Fibroblast of skin of left biceps (primary cell): ENCODE measurements at places on chromosomes 2 and 18.

- DNase-seq: no peak
Observed at GRCh38 chr2:67054728-67055127, 342.4 kb upstream of the ETAA1 start.

- DNase-seq: peak; percentile 80
Observed at GRCh38 chr2:174846941-174847938, 83.0 kb upstream of the CHRNA1 start.

DNA sequence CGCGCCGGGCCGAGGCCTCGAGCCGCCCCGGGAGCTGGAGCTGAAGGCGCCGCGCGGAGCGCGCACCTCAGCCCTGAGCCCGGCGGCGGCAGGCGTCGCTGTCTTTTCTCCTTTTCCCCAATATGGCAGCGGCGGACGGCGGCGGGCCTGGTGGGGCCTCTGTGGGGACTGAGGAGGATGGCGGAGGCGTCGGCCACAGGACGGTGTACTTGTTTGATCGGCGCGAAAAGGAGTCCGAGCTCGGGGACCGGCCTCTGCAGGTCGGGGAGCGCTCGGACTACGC lies 369 bp downstream of the SMCHD1 start:
- DNase-seq: no peak

DNA sequence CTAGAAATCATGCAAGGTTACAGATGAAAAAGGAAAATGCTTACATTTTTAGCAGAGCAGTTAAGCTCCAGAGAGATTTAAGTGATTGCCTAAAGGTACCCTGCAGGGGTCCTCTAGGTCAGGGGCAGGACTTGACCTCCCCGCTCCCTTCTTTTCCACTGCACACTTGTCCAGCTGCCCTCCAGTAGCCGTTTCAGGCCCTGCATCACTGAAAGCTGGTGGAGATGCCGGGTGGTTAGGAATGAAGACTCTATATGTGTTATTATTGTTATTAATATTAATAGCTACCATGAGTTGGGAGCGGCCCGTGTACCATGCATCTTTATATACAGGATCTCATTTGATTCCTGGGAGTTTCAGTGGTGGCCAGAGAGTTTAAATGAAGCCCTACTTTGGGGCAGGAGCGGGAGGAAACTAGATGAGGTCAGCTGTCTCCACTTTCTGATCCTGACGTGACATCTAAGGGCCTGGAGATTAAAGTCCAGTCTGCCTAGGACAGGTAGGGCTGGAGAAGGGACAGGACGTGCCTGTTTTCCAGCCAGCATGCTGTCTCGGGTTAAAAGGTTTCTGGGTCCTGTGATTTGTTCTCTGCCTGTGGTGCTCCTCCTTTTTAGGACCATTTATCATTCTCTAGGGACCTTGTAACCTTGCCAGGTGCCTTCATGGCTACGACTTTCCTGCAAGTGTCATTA lies 2.1 kb downstream of the TMEM37 start:
- DNase-seq: no peak

DNA sequence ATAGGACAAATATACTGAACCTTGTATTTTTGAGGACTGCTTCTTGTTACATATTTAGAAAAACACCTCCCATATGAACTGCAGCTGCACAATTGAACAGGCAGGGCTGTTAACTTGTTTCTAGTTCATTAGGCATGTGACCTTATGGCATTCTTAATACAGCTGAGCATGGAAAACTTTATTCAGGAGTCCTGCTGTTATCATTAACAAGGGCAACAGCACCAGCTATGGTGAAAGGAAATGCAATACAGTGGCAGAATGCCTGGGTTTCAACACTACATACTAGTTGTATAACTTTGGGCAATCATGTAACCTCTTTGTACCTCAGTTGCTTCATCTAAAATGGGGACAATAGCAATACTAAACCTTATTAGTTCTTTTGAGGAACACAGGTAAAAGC lies 71.8 kb downstream of the GDF7 start:
- no peak for DNase-seq

DNA sequence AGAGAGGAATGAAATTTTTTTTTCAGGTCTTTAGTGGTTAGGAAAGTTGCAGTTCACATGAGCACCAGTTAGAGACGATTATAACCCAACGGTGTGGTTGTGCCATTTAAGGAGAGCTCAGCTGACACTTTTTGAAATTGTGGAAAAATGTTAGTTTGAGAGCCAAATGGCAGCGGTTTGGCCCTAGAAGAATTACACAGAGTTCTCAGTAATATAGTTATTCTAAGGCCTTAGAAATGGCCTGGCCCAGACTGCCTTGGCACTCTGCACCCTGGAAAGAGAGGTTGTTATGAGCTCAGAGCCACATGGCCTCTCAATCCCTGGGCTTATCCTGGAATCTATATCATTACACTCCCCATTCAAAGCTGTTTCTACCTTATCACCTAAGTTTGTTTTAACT lies 117.4 kb downstream of the RHBDD1 start:
- no peak for DNase-seq

GRCh38 chr2:173086518-173087213 lies 11.0 kb downstream of the MAP3K20 start:
- DNase-seq: no peak

- DNase-seq: no peak
Observed at GRCh38 chr2:65495251-65495877, 63.0 kb upstream of the SPRED2 start.

DNA sequence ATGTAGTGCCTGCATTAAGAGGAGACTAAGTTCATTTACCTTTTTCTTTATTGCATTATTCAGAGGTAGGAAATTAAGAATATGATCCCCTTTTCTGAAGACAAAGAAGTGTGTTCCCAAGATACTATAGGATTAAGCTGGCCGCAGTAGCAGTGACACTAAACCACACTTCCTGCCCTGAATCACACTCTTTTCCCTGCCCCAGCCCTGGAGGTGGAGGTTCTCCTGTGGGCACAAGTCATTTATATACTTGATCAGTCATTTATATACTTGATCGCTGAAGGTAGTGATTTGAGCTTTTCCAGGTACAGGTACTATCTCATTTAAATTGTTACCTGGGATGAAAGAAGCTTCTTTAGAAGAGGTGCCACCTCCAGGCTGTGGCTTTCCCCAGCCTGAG lies 78.6 kb downstream of the ARMC9 start:
- no peak for DNase-seq

DNA sequence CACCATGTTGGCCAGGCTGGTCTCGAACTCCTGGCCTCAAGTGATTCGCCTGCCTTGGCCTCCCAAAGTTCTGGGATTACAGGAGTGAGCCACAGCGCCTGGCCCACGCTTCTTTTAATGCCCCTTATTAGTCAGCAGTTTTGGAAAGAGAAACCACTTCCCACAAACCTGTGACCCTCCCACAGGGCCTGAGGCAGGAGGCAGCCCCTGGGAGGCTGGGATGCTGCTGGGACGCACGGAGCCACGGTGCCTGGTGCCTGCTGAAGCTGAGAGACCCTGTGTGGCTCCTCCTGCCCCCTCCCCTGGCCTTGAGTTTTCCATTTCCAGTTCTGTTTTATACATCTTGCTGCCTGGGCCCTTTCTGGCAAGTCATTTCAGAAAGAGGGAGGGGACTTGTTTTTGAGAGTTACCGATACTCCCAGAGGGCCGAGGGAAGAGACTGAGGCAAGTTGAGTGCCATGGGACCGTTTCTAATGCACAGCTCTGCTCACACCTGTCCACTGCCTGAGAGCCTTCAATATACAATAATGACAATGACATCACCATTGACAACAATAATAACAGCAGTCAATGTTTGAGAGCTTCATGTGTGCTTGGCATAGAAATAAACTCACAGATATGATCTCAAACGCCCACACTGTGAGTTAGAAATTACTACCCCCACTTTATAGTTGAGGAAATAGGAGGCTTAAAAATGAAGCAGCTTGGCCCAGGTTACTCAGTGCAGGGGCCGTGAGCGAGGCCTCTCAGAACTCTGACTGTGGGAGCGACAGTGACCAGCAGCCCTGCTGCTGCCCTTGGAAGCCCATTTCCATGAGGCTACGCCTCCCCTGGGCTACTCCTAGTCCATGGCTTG lies 78.1 kb upstream of the YWHAQ start:
- no peak for DNase-seq

- no peak for DNase-seq
Observed at GRCh38 chr2:229931241-229931640, 8.9 kb downstream of the FBXO36 start.

DNA sequence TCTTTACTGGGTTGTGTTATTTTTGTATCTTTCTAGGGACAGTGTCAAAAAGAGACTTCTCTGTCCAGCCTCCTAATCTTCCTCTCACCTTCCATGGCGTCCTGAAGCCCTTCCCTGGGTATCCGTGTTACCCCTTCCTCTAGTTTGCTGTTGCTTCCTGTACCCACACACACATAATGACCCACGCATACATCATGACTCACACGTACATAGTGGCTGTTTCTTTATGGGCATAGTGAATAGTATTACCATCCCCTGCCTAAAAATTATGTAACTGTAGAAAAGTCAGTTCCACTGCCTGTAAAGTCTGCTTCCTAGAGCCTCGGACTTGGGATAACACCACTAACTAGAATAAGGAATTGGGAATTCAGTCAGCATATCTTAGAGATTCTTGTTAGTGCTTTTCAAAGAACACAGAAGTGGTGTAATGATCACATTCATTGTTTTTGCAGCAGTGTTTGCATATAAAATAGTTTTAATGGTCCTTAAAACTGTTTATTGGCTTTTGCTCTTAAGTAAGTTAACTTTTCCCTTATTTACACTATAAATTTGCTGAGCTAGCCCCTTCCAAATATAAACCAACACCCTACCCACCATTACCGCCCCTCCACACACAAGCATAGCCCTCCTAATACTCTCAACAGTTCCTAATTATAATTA lies 308.4 kb upstream of the RAB12 start:
- DNase-seq: no peak

DNA sequence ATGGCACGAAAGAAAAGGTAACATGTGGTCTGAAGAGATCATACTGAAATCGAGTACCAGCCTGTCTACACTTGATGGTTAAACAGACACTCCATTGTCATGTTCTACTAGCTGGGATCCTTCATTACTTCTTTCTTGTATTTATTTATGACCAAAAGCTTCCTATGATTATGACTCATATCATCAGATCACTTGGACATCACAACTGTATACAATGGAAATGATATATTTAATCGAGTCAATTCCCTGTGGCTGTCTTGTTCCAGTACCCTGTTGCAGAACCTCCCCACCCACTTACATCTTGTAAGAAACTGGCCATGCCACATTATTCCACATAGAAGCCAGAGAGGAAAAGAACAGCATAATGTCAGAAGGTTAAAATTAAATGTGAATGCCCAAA lies 358.9 kb downstream of the ZEB2 start:
- DNase-seq: no peak

GRCh38 chr2:42961385-42961811 lies 169.0 kb upstream of the HAAO start:
- DNase-seq: no peak

- DNase-seq: no peak
Observed at GRCh38 chr2:239167011-239167673, 233.7 kb downstream of the HDAC4 start.

GRCh38 chr2:860259-860855 lies 90.3 kb upstream of the SNTG2 start:
- DNase-seq: no peak

GRCh38 chr2:69525261-69525660 lies 88.0 kb upstream of the NFU1 start:
- no peak for DNase-seq

DNA sequence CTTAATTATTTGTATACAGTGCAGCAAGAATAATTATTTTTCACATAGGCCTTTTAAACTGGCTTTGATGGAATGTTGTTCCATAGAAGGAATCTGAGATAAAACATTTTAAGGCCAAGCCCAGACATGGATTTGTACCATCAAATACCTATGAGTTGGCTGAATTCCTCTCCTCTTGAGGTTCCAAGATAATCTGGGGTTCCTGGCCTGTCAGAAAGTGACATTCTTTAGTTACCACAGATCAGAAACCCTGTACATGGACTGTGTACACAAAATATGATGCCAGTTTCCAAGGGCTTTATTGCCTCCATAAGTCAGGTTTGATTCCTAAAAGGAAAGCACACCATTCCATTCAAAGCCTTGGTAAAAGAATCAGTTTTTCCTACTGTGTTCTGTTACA lies 1256.7 kb upstream of the NRXN1 start:
- no peak for DNase-seq

- no peak for DNase-seq
Observed at GRCh38 chr2:18662689-18663088, 73.3 kb upstream of the NT5C1B start.

- no peak for DNase-seq
Observed at GRCh38 chr2:9269295-9269694, 62.7 kb downstream of the ASAP2 start.

DNA sequence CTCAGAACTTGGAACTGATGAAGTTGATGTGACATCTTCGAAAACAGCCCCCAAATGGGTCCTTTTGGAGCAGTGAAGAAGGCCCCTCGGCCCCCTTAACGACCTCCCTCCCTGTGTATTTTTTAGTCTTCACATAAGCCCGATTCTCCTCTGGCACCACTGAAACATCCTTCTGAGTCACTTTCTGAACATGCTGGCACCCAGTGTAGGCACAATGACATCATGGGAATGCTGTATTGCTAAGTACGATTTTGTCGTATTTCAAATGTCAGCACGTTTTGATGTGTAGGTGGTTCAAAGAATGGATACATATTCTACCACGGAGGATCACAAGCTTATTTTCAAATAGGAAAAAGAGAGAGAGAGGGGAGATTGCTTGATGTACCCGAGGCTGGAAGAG lies 111.7 kb upstream of the RIOK3 start:
- no peak for DNase-seq

DNA sequence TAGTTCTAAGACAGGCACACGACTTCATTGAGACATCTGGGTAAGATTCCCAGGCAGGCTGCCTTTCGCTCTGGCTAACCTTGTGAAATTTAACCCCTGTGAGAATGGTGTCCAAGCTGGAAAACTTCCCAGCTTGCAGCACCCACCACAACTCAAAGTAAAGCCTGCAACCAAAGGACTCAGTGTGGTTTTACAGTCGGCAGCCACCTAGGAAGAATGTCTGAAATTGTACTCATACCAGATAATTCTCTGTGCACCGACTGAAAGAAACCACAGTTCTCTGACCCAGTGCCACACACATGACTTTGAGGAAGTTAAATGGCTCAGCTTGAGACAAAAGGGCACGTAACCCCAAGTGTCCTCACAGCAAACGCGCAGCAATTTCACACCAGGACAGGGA lies 125.7 kb downstream of the RBMS1 start:
- peak; percentile 90 for DNase-seq

DNA sequence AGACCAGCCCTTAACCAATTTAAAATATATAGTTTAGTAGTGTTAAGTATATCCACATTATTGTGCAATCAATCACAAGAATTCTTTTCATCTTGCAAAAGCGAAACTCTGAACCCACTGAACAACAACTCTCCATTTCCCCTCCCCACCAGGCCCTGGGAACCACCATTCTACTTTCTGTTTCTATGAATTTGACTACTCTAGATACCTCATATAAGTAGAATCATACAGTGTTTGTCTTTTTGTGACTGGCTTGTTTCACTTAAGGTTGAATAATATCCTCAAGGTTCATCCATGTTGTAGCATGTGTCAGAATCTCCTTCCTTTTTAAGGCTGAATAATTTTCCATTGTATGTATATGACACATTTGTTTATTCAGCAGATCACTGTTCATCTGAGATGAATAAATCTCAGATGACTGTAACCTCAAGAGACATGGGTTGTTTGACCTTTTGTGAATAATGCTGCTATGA lies 8.1 kb upstream of the SOS1 start:
- no peak for DNase-seq
